ENCODE measurements at places on chromosomes 12 and 14.

- DNase-seq: no peak
These were observed 6.7 kb downstream of the TRMT5 start for GRCh38 chr14:60974090-60974651.

- DNase-seq: no peak
These were observed 18.0 kb downstream of the LRTM2 start for GRCh38 chr12:1838205-1838993.

GRCh38 chr12:130179621-130180020 is 17.4 kb downstream of the FZD10 start:
- no peak for DNase-seq

DNA sequence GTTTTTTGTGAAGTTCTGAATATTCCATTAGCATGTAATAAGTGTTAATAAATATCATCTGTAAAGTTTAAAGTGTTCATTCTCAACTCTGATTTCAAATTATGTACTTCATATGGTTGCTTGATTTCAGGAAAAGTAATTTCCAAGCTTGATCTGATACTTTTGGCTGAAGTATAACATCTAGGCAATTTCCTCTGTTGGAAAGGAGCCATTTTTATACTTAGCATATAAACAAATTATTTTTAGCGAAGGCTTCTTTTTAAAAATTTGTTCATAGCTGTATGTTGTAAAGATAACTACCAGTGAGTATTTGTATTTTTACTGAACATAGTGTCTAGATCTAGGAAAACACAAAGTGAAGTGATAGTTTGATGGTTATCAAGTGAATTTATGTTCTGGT is 153.4 kb upstream of the TMTC2 start:
- no peak for DNase-seq

DNA sequence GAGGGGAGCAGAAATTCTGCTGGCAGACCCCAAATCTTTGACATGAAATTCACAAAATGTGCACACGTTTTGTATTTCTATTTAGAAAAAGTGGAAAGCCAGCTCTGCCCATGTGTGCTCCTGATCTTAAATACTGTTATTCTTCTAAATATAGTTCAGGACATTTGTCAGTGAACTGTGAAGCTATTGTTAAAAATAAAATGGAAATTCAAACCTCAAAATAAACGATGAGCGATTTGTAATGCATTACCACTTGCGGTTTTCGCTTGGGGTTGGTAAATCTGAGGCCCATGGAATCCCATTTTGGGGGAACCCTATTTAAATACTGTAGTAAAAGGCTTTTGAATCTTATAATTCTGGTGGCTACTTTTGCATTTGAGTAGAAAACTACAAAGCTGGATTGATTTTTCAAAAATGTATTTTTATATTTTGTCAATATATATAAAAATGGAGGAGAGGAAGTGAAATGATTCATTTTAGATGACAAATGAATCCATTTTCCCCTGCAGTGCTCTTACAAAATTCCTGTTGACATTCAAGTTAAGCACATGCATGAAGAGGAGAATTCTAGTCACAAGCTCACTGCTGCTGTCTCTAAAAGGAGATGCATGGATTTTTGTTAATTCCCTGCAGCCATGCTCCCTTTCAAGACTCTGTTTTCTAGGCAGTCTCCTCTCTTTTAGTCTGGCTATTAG is 47.1 kb downstream of the FLRT2 start:
- peak; percentile 62 for DNase-seq
